Natural killer cell treated with Interleukin-12 subunit alpha and Interleukin-12 subunit beta and Interleukin-15 and Interleukin-18, amount 100 ng/mL, for 72 hours (primary cell): ENCODE measurements at places on chromosomes 13 and 19. TPM values are rescaled to one million over a fixed set of nuclear protein-coding genes. Genes with fewer than 3 reads are reported as not detected.

SWSAP1 gene
- 1.6 TPM for total RNA-seq

GNA15 gene
- total RNA-seq, result 33.3 TPM

RETN gene
- not detected for total RNA-seq

ATP8B3 gene
- 2.8 TPM for total RNA-seq

IL12RB1 gene
- total RNA-seq, result 124 TPM

SMIM44 gene
- total RNA-seq, result not detected

COL4A2 gene
- total RNA-seq, result not detected

GRWD1 gene
- total RNA-seq, result 104 TPM

FCER2 gene
- 0.78 TPM for total RNA-seq

ZNF549 gene
- 7.3 TPM for total RNA-seq

DNA sequence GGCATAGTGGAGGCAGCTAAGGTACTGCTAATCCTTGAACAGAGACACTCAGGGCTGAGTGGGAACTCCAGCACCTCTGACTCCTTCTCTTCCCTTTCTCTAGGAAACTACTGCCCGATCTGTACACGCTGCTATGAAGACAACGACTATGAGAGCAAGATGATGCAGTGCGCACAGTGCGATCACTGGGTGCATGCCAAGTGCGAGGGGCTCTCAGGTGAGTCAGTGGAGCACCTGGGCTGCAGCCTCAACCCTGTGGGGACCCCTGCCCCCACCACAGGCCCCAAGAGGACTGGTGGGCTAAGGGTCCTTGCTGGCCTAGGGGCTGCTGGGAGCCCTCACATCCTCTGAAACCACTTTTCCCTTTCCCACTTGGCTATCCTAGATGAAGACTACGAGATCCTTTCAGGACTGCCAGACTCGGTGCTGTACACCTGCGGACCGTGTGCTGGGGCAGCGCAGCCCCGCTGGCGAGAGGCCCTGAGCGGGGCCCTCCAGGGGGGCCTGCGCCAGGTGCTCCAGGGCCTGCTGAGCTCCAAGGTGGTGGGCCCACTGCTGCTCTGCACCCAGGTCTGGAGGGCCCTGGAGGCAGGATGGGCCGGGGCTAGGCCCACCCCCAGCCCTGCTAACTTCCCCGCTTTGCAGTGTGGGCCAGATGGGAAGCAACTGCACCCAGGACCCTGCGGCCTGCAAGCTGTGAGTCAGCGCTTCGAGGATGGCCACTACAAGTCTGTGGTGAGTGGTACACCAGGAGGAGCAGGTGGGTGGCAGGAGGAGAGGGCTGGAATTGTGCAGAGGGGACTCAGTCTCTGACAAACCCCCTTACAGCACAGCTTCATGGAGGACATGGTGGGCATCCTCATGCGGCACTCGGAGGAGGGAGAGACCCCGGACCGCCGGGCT lies 9.5 kb downstream of the KMT2B start:
- no peak overlapping the region for H3K27ac ChIP-seq
- H3K27me3 ChIP-seq, result no peaks in the 10 kb centered on the region
- peaks cover 19% of the 10 kb centered on the region for H3K36me3 ChIP-seq
- no peaks in the 10 kb centered on the region for H3K4me1 ChIP-seq

DNA sequence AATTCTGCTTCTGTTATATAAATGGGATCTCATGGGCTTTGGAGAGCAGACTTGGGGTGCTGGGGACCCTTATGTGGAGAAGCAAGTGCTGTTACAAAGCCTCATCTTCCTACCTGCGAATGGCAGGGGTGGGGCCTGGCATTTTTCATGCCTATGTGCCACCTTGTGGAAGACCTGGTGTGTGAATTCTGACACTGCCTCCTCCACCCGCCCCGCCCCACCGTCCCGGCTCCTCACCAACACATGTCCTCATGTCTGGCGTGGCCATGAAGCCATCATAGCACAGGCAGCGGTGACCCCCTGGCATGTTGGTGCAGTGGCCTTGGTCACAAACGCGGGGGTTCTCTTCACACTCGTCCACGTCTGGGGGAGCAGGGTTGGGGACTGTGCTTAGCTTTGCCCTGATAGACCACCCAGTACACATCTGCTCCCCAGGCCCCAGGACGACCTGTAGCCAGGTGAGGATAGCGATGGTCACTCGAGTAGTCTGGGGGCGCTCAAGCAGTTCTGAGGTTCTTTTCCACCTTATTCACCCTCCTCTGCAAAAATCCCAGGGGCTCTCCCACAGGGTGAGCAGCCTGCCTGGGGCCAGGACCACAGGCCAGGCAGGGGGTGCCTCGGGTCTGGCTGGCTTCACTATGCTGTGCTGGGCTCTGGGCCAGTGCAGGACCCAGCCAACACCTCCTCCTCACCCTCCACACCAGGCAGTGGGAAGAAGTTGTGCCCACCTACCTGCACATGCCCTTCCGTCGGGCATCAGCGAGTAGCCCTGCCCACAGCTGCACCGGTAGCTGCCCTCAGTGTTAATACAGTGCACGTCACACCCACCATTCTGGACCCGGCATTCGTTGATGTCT lies 32.7 kb downstream of the FBN3 start:
- no peak overlapping the region for H3K27ac ChIP-seq
- H3K27me3 ChIP-seq, result no peaks in the 10 kb centered on the region
- no peak for DNase-seq
- no peaks in the 10 kb centered on the region for H3K36me3 ChIP-seq

DNA sequence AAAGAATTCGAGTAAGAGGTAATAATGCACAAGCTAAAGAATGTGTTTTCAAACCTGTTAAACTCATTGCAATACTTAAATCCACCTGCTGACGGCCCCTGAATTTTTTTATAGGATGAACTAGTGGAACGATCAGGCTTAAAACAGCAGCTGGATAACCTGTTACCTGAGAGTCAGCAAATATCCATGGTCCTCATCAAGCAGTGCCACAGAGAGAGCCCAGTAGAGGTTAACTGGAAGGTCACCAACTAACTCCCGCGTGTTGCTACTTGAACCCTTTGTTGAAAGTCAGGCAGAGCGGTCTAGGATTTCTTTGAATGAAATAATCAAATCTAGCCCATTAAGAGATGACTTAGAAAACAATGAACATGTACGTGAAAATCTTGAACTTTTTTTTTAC lies 47.6 kb upstream of the SPRY2 start:
- H3K27ac ChIP-seq, result no peak overlapping the region
- peaks cover 9% of the 10 kb centered on the region for H3K27me3 ChIP-seq
- H3K4me3 ChIP-seq, result no peak overlapping the region
- H3K4me1 ChIP-seq, result peaks cover 12% of the 10 kb centered on the region
- DNase-seq, result no peak

- peak; percentile 69 for DNase-seq
- H3K27ac ChIP-seq, result peak overlapping the region; percentile 44
- peaks cover 2% of the 10 kb centered on the region for H3K27me3 ChIP-seq
- peaks cover 7% of the 10 kb centered on the region for H3K4me1 ChIP-seq
These were observed 50.6 kb downstream of the CELF5 start for GRCh38 chr19:3274942-3275582.

- no peak for DNase-seq
- peaks cover 6% of the 10 kb centered on the region for H3K36me3 ChIP-seq
- no peak overlapping the region for H3K4me3 ChIP-seq
- H3K27ac ChIP-seq, result no peak overlapping the region
- H3K4me1 ChIP-seq, result no peaks in the 10 kb centered on the region
- no peaks in the 10 kb centered on the region for H3K27me3 ChIP-seq
These were observed 534.4 kb downstream of the IRS2 start for GRCh38 chr13:109251956-109252355.

- no peak overlapping the region for H3K27ac ChIP-seq
- H3K36me3 ChIP-seq, result no peaks in the 10 kb centered on the region
- no peak overlapping the region for H3K4me3 ChIP-seq
- H3K27me3 ChIP-seq, result peaks cover 20% of the 10 kb centered on the region
- DNase-seq, result no peak
These were observed 331.3 kb downstream of the UQCRFS1 start for GRCh38 chr19:28881616-28882015.

DNA sequence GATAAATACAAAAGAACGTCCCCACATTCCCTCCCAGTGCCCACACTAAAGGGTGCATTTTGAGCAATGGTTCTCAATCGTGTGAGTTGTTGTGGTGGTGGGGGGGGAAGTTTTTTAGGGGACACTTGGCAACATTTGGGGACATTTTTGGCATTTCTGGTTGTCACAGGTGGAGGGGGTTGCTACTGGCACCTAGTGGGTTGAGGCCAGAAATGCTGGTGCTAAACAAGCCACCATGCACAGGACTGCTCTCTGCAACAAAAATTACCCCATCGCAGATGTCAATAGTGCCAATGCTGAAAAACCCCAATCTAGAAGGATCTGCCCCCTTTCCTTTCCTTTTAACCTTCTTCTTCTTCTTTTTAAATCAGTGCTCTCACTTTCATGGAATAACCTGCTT lies 453.3 kb downstream of the TSHZ3 start:
- H3K36me3 ChIP-seq, result no peaks in the 10 kb centered on the region
- H3K4me1 ChIP-seq, result no peaks in the 10 kb centered on the region
- H3K4me3 ChIP-seq, result no peak overlapping the region
- DNase-seq, result no peak

GRCh38 chr19:14089662-14090508 lies 666 bp downstream of the SAMD1 start:
- H3K27ac ChIP-seq, result peak overlapping the region; percentile 3
- peak; percentile 73 for DNase-seq
- no peaks in the 10 kb centered on the region for H3K27me3 ChIP-seq
- peaks cover 12% of the 10 kb centered on the region for H3K36me3 ChIP-seq
- H3K4me1 ChIP-seq, result peaks cover 13% of the 10 kb centered on the region

DNA sequence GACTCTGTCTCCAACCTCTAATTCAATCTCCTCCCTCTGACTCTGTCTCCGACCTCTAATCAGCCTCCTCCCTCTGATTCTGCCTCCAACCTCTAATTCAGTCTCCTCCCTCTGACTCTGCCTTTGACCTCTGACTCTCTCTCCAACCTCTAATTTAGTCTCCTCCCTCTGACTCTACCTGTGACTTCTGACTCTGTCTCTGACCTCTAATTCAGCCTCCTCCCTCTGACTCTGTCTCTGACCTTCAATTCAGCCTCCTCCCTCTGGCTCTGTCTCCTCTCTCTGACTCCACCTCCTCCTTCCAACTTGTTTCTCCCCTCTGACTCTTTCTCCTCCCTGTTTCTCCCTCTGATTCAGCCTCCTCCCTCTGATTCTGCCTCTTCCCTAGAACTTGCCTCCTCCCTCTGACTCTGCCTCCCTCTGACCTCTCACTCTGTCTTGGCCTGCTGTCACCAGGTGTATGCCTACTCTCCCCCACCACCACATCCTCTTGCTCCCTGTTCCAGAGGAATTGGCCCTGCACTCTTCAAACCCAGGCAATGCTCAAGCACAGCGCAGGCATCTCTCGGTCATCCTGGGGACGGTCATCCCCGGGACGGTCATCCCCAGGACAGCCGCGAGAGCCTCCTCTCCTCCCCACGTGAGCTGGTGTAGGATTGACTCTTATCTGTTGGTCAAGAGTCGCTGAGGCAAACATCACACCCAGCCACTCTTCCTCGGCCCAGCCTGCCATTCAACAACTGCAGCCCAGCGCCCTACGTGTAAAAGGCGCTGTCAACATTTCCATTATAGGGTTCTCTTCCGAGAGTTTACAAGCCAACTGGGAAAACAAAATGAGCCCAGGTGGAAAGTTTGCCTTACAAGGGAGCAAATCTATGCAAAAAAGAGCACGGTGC lies 60.2 kb downstream of the ZIC5 start:
- DNase-seq, result no peak
- peak overlapping the region; percentile 84 for H3K27ac ChIP-seq
- H3K36me3 ChIP-seq, result peaks cover 6% of the 10 kb centered on the region
- peaks cover 34% of the 10 kb centered on the region for H3K27me3 ChIP-seq
- peak overlapping the region; percentile 74 for H3K4me3 ChIP-seq
- H3K4me1 ChIP-seq, result peaks cover 9% of the 10 kb centered on the region

- no peaks in the 10 kb centered on the region for H3K36me3 ChIP-seq
- H3K27ac ChIP-seq, result no peak overlapping the region
- no peak overlapping the region for H3K4me3 ChIP-seq
- H3K27me3 ChIP-seq, result no peaks in the 10 kb centered on the region
- DNase-seq, result no peak
These were observed 95.9 kb downstream of the RFC3 start for GRCh38 chr13:33913829-33914228.

- no peak overlapping the region for H3K4me3 ChIP-seq
- H3K36me3 ChIP-seq, result peaks cover 6% of the 10 kb centered on the region
- DNase-seq, result no peak
- no peak overlapping the region for H3K27ac ChIP-seq
These were observed 7.3 kb downstream of the ADPRHL1 start for GRCh38 chr13:113445791-113446487.

DNA sequence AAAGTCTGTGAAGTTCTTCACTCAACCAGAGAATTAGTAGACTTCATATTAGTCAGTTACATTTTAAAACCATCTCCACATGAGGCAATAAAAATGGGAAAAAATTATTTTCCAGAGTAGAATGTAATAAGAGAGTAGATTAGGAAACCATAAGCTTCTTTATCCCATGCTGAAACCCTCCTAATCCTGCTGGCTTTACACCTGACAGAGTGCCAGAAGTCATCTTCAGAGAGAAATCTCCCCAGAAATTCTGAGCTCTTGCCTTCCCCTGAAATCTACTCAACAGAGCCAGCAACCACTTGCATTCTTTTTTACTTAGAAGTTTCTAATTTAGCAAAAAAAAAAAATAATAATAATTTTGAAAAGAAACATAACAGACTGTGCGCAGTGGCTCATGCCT lies 279.9 kb downstream of the NHLRC3 start:
- no peaks in the 10 kb centered on the region for H3K27me3 ChIP-seq
- no peak overlapping the region for H3K27ac ChIP-seq
- H3K36me3 ChIP-seq, result no peaks in the 10 kb centered on the region
- no peaks in the 10 kb centered on the region for H3K4me1 ChIP-seq
- DNase-seq, result no peak
- H3K4me3 ChIP-seq, result no peak overlapping the region

DNA sequence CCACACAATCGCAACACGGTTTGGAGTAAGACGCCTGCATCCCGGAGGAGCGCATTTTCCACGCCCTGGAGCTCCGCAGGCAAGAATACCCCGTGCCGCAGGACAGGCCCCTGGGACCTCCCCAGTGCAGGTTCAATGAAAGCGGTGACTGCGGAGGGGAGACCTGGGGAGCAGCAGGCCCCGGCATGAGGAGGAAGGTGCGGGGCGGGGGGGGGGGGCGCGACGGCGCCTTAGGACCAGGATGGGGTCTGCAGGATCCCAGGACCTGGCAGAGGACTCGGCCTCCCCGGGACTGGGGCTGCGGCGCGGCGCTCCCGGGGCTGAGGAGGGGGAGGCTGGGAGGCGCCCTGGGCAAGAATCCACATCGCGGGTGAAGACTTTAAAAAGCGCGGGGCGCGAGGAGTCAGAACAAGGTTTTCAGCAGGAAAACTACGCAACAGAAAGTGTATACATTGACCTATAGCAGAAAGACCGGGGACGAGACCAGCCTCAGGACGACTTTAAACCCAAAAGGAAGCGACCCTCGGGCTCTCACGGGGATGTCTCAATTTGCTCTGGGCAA lies 432 bp downstream of the ZNF611 start:
- DNase-seq, result no peak
- H3K4me3 ChIP-seq, result peak overlapping the region; percentile 89
- H3K27me3 ChIP-seq, result no peaks in the 10 kb centered on the region

GRCh38 chr19:40633207-40633606 lies 32.0 kb downstream of the LTBP4 start:
- no peak overlapping the region for H3K4me3 ChIP-seq
- DNase-seq, result no peak
- peaks cover 6% of the 10 kb centered on the region for H3K36me3 ChIP-seq
- H3K27me3 ChIP-seq, result peaks cover 6% of the 10 kb centered on the region
- peak overlapping the region; percentile 18 for H3K27ac ChIP-seq
